ENCODE measurements at places on chromosomes 4 and X.

DNA sequence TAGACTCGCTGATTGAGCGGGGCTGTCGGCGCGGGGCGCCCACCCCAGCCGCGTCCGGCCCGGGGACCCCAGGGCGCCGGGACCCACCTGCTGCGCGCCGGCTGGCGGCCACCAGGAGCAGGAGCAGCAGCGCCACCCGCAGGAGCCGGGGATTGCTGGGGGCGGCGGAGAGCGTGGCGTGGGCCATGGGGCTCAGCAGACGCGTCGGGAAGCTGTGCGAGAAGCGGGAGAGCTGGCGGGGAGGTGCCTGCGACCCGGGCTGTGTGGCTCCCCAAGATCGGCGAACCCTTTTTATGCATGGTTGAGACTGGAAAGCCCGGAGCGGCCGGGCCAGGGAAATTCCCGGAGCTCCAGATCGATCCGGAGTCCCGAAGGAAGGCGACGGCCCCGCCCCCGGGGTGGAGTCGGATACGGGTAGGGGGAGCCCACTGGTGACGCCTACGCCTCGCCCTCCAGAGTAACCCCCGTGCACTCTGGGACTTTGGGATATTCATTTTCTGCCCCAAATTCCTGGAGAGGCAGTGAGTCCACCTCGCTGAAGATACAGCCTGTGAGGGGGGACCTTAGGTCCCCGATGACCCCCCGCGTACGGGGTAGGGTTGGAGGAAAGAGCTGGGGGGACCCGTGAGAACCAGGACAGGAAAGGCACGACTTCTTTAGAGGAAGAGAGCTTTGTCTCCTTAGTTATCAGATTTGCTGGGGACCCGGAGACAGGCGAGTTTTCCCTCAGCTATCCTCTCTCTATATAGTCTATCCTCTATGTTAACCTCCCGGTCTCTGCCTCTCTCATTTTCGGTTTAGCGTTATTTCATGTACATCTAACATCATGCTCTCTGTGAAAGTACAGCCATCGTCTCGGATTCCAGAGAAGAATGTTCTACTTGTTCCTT lies at the start of gene CXCL3:
Gene CXCL3 (minus strand): TSS at position 265 of the 890 bp plus-strand sequence. CDS start 78 bp downstream, at position 187.
- peak; percentile 93 for DNase-seq

DNA sequence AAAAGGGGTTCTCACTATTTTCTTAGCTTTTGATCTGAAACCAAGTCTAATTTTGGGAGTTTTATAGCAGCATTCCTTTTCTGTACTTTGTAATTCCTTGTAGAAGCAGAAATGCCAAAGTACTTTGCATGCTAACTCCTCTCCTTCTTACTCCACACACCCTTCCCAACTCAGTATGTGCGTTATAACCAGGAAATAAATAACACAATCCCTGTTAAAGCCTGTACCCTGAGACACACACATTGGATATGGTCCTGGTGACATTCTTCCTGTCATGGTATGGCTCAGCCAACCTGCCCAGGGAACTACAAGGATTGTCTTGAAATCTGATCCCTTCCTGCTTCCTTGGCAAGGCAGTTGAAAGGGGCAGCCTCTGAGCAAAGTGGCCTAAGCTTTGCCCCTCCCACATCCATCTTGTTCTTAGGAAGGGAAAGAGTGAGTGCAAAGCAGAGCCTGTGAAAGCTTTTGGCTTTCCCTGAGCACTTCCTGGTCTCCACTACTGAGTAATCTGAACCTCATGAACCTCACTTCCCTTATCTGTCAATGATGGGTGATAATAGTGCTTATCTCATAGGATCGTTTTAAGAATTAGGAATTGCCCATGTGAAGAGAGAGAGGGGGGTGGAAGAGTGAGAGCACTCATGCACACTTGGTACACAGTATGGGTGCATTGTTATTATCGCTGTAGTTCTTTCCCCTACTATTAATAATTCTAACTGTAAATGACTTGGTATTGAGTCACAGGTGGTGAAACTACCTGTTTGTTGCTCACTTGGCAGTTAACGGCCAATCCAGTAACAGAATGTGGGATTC lies 109.3 kb downstream of the AFF2 start:
- DNase-seq: no peak

DNA sequence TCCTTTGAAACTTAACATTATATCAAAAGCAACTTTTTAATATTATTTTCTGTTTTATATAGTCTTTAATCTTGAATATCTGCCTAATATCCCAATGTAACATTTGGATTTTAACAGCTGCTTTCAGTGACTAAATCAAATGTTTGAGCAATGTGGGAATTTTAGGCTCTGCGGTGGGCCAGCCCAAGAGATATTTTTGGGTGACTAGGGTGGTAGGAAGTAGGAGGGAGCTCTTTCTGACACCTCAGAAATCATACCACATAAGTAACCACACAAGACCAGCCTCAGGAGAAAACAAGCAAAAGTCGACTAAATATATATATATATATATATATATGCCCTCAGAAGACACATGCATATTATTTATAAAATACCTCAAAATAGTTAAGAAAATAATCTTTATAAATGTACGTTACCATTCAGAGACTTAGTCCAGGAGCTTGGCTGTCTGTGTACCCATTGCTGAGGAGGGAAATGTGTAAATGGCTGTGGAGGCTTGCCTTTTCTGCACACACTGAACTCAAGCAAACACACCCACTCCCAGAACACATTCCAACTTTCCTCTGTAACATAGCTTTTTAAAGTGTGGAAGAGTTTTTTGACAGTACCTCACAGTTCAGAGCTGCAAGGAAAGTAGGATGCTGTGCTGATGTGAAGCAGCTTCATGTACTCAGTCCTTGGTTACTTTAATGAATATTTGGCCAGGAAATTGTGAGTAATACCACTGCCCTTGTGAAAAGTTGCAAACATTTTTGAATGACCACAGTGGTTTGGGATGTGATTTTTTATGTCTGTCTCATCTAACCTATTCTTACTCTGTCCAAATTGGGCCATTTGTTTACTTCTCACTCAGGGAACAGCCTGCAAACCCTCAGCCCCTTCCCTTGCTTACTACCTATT lies at the start of gene RTL3:
Gene RTL3 (minus strand): TSS at position 484 of the 900 bp plus-strand sequence. CDS start 908 bp downstream, outside the sequence.
- DNase-seq: no peak

DNA sequence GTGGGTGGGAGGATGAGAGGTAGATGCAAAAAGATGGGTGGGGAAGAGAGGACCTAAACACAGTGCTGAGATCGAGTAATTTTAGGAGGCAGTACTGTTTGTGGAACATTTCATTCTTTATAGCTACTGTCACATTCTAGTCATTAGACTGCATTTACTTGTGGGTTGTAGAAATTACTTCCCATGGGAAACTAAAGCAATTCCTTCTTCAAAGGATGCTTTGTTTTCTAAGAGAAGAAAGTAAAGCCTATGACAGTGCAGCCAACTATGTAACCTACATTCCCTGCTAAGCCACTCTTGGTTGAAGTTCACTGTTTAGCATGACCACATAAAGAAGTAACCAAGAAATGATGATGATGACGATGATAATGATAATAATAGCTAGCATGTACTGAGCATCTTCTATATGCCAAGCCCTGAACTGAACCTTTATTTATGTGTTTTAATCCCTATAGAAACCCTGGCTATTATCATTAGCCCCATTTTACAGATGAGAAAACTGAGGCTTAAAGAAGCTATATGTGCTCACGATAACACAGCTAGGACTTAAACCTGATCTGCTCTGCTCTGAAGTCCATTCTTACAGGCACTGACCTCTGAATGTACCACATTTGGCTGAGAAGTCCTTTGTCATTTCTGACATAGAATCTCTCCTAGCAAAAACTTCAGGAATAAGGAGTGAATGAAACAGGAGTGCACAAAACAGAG lies 114.5 kb upstream of the KIT start:
- no peak for DNase-seq

GRCh38 chr4:61763682-61764081 lies 563.6 kb downstream of the ADGRL3 start:
- DNase-seq: no peak

DNA sequence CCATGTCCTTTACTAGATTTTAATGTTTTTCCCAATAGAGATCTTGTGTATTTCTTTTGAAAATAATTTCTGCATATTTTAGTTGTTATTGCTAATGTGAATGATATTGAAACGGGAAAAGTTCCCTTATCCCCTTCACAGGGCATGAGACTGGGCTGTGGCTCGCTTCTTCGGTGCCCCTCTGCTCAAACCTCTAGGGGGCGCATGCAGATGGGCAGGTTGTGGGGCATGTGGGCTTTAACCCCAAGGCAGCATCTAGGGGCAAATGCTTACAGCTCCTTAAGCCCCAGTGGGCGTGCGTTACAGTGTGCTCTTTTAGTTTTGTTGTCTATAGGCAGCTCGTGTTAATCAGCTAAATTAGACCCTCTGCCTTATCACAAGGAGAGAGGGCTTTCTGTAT lies 194.7 kb downstream of the OPHN1 start:
- no peak for DNase-seq

GRCh38 chr4:2689114-2689513 lies 67.0 kb downstream of the TNIP2 start:
- peak; percentile 18 for DNase-seq

- DNase-seq: no peak
These were observed 112.2 kb downstream of the IDS start for GRCh38 chrX:149392921-149393320.

DNA sequence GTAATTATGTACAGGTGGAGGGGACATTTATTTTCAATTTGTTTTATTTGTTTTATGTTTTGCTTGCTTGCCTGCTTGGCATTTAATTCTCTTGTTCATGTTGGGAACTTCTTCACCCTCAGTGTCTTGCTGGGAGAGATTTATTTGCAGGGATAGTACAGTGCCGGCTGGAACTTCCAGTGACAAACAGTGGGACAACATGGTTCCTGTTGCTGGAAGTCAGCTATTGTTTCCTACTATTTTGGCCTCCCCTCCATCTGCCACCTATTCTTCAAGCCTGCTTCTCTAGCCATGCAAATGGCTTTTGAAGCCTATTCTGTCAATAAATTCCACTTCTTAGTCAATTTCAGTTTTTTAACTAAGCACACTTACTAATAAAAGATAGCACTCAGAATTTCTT lies 105.4 kb upstream of the BANK1 start:
- DNase-seq: no peak

DNA sequence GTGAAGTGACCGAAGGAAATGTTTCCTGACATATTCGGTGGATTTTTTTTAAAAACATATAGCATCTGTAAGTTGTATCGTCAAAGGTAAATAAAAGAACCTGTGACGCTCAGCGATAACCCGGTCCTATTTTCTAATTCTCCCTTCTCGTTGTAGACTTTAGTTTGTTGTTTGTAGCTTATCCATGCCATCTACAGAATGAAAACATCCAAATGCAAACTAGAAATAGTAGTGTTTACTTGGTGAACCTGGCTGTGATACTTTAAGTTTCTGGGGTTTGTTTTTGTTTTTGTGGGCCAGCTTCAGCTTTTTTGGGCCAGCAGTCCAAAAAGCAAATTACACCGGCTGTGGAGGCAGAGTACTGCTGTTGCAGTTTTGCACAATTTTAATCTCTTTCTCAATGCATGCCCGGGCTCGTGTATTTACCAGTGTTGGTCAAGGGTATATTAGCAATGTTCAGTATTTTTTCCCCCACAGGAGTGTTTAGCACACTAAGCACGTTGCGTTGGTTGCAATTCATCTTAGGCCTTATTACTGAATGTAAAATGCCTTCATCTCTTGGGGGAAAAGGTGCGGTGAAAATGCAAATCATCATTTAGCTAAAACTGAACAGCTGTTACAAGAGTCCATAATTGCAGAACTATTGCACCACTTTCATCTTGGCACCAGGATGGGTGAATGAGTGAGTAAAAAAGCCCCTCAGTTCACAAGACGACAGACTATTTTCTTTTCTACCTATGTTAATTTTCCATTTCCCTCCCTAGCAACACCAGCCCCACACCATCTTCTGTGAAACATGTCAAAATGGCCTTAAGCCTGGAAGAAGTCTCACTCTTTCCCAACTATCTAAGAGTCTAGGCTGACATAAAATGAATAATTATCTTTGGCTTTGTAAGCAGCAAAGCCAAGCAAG lies 1.7 kb upstream of the CNOT6L start:
- no peak for DNase-seq

DNA sequence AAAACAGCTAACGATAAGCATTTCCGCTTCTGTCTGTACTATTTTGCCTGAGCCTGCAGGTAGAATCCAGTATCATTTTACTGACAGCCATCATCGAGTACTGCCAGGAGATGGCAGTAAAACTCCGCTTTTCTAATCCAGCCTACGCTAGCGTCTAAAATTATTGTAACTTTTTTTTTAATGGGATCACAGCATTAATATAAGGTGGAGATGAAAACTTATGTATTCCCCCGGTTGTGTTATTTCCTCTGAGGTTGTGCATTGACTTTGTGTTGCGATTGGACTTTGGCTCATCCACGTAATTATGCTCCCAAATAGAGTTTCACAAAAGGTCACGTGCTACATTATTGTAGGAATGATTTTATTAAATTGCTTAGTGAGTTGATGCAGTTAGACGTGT lies 248.1 kb downstream of the C4orf33 start:
- no peak for DNase-seq

GRCh38 chr4:77669946-77670590 lies 64.4 kb downstream of the CXCL13 start:
- no peak for DNase-seq

DNA sequence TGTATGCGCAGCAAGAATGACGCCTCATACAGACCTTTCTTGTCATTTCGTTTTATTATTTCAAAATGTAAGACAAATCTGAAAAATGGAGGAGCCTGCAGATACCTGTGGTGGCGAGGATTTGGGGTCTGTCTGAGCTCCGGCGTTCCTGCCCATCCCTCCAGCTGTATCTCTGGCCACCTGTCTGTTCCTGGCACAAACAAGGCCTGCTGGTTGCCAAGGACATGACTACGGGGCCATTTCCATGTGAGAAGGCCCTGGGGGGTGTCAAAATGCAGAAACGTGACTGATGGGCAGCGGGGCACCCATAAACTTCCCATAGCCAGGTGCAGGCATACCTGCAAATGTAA lies 591 bp upstream of the TSPAN7 start:
- DNase-seq: no peak

GRCh38 chrX:68273887-68274286 lies 159.4 kb downstream of the OPHN1 start:
- no peak for DNase-seq

- no peak for DNase-seq
These were observed 62.3 kb downstream of the AGTR2 start for GRCh38 chrX:116232833-116233232.

GRCh38 chr4:32841217-32841616 lies 2121.0 kb downstream of the PCDH7 start:
- DNase-seq: no peak

- DNase-seq: no peak
These were observed 239.7 kb upstream of the GATB start for GRCh38 chr4:152000518-152000917.

DNA sequence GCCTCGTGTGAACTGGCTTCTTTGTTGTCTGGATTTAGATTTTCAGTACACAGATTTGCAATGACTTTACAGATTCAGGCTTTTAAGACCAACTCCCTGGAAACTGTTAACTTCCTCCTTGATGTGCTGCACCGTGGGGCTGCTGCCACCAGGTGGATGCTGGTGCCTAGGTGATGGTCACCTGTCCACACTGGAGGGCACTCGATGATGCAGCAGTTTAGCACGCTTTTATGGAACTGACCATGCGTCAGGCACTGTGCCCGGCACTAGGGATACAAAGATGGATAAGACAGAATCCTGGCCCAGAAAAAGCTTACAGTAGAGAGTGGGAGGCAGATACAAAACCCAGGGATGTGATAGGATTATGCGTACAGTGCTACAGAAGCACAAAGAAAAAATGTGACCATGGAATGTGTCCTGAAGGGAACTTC lies 180.7 kb downstream of the CEP135 start:
- DNase-seq: no peak
